Mammary epithelial cell (primary cell): ENCODE measurements at places on chromosomes 16 and 17. TPM values are rescaled to one million over a fixed set of nuclear protein-coding genes. Genes with fewer than 3 reads are reported as not detected.

DNA sequence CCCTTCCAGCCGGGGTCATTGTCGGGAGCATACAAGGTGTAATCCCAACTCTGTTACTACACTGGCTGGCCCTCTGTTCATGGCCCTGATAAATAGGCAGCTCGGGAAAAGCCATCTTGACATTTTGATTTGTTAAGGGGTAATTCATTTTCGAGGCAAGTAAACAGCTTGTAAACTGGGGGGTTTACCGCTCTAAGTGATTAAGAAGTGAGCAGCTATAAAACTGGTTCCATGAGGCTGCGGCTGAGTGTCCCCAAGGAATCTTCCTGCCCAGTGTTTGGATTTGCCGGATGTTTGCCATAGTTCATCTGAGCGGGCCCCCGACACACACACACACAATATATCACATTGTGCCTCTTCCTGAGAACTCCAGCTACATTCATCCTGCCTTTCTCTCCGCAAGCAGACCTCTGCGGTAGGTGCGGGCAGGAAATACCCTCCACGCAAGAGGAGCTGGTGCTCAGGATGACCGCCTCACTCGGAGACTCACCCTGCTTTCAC lies 92.2 kb downstream of the SOCS1 start:
- DNase-seq: no peak

- no peak for DNase-seq
Observed at GRCh38 chr17:14446825-14447224, 145.9 kb downstream of the HS3ST3B1 start.

The CDH5 gene
- total RNA-seq: not detected

- no peak for DNase-seq
Observed at GRCh38 chr17:69524854-69525253, 110.4 kb downstream of the MAP2K6 start.

- DNase-seq: no peak
Observed at GRCh38 chr17:19368229-19368628, 5.7 kb upstream of the B9D1 start.

DNA sequence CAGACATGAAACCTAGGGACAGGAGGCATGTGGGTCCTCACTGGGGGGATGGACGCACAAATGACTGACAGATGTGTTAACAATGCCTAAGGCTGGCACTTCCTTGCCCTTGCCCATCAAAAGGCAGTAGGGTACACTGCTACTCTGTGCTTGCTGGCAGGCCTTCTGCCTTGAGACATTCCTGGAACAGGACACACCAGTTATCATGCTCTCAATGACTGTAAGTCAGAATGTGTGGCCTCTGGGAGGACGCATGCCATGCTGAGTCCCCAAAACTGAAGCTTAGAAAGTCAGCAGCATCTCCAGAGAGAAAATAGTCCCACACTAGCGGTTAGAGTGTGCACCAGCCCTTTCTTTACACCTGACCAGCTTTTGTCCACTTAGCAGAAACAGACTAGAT lies 16.1 kb upstream of the SREBF1 start:
- DNase-seq: no peak

- peak; percentile 35 for DNase-seq
Observed at GRCh38 chr17:16477255-16477654, 14.7 kb downstream of the LRRC75A start.

DNA sequence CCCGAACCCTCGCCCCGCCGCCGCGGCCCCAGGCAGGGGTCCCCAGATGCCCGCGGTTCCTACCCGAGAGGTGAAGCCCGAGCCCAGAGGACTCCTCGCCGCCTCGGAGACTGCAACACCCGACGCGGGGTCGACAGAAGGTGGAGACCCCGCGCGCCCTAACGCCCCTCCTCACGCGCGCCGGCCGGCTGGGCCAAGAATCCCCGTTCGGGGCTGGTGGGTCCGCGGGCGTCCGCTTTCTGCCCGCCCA lies 515 bp downstream of the SUMO2 start:
- DNase-seq: no peak

DNA sequence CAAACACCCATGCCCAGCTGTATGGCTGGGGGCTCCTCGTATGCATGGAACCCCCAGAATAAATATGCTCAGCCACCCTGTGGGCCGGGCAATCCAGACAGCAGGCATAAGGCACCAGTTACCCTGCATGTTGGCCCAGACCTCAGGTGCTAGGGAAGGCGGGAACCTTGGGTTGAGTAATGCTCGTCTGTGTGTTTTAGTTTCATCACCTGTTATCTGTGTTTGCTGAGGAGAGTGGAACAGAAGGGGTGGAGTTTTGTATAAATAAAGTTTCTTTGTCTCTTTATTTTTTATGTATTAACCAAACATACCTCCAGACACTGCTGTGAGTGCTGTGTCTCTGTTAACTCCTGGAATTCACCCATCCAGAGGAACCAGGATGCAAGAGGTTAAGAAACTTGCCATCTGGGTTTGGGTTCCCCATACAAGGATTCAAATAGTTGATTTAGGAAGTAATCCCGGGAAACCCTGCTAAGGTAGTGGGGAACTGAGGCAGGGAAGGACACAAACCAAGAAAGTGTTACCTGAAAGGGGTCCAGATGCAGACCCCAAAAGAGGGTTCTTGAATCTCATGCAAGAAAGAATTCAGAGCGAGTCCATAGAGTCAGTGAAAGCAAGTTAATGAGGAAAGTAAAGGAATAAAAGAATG lies 37.4 kb upstream of the IL21R start:
- DNase-seq: peak; percentile 81

GRCh38 chr16:75420987-75421819 lies 12.1 kb downstream of the CFDP1 start:
- DNase-seq: peak; percentile 49

- DNase-seq: peak; percentile 83
Observed at GRCh38 chr17:59331129-59331928, at the start of gene YPEL2. Gene YPEL2 (plus strand): TSS chr17:59331655. CDS start chr17:59353410, 21,755 bp downstream.

The PLXDC1 gene
- not detected in 2 replicates for total RNA-seq

GRCh38 chr17:11803231-11803969 lies 193.9 kb downstream of the ZNF18 start:
- DNase-seq: no peak

DNA sequence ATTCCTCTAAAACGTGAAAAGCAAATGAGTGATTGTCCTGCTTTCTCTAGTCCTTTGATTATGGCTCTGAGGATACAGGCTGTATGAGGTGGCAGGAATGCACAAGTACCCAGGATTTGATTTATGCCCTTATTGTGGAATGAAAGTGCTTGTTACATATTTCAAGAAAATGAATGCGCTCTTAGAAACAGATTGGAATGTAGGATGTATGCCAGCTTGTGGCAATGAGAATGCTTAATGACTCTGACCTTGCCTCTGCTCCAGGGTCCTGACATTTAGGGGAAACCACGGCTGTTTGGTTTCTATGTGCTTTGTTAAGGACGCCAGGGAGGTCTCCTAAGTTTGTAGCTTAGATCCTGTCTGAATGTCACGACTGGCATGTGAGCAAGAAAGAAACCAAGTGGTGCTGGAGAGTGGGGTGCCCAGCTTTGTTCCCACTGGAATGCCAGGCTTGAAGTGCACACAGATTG lies 22.0 kb downstream of the PRCD start:
- no peak for DNase-seq

GRCh38 chr17:21140911-21141310 lies 14.1 kb downstream of the DHRS7B start:
- no peak for DNase-seq
